Calu3 (cell line): ENCODE measurements at places on chromosomes 4 and X.
A peak's percentile ranks its signal among the peaks of the same experiment; 100 is the strongest.

DNA sequence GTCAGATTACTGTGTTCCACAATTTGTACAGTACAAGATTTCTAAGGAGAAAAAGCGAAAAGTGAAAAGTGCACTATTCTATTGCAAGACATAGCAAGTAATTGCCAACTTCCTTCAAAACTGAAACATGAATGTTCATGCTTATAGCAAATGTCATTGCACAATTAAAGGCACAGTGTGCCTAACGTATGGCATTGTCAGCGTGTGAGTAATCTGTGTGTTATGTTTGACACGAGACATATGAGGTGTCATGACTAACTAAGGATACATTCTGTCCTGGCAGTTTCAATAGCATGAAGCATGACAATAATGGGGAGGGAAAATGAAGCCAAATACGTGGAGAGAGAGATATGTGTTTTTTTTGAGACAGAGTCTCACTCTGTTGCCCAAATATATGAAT is 33.6 kb upstream of the TBC1D9 start:
- DNase-seq = no peak

- no peak for DNase-seq
Measured at GRCh38 chrX:113962343-113962742, 621.5 kb upstream of the HTR2C start.

- no peak for DNase-seq
Measured at GRCh38 chr4:81512757-81513501, 41.2 kb upstream of the RASGEF1B start.

- DNase-seq = peak; percentile 10
Measured at GRCh38 chrX:18931972-18932371, 51.9 kb downstream of the PHKA2 start.

GRCh38 chrX:16096141-16096540 is 27.2 kb upstream of the GRPR start:
- no peak for DNase-seq

- no peak for DNase-seq
Measured at GRCh38 chr4:167939863-167940616, 152.3 kb upstream of the ANXA10 start.

DNA sequence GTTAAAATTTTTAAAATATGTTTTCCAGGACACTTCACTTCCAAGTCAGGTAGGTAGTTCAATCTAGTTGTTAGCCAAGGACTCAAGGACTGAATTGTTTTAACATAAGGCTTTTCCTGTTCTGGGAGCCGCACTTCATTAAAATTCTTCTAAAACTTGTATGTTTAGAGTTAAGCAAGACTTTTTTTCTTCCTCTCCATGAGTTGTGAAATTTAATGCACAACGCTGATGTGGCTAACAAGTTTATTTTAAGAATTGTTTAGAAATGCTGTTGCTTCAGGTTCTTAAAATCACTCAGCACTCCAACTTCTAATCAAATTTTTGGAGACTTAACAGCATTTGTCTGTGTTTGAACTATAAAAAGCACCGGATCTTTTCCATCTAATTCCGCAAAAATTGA is 49.7 kb downstream of the XIAP start:
- DNase-seq = no peak

- DNase-seq = no peak
Measured at GRCh38 chrX:79477691-79478090, 110.6 kb upstream of the ITM2A start.

DNA sequence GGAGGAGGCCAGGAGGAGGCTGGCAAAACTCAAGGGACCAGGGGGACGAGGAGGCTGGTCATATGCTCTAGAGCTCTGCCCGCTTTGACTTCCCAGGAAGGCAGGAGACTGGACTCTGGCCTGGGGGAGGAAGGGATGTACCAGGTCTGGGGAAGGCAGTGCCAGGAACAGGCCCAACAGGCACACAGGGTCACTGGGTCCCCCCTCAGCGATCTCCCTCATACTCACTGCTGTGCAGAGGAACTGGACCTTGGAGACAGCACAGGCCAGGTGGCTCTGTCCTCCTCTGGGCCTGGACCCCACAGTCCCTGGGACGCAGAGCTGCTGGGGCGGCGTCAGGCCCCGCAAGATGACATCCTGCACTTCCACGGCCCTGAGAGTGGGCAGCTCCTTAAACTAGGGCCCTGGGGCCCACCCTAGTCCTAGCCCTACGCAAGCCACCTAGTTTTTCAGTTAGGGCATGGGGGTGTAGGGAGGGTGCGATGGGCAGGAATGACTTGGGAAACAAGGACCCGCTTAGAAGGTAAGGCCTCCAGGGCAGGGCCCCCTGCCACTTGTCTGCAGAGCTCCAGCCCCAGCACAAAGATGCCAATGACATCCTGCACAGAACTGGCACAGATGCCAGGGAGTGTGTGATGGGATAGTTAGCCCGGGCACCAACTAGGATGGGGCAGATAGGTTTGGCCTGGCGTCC is 59.5 kb downstream of the HTRA3 start:
- DNase-seq = no peak

DNA sequence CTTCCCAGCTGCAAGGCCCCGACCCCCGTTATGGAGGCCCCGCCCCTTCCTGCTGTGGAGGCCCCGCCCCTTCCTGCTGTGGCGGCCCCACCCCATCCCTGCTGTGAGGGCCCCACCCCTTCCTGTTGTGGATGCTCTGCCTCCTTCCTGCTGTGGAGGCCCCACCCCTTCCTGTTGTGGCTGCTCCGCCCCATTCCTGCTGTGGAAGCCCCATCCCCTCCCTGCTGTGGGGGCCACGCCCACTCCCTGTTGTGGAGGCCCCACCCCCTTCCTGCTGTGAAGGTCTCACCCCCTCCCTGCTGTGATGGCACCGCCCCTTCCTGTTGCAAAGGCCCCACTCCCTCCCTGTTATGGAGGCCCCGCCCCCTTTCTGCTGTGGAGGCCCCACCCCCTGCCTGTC is 104.9 kb upstream of the PSAPL1 start:
- DNase-seq = peak; percentile 17

DNA sequence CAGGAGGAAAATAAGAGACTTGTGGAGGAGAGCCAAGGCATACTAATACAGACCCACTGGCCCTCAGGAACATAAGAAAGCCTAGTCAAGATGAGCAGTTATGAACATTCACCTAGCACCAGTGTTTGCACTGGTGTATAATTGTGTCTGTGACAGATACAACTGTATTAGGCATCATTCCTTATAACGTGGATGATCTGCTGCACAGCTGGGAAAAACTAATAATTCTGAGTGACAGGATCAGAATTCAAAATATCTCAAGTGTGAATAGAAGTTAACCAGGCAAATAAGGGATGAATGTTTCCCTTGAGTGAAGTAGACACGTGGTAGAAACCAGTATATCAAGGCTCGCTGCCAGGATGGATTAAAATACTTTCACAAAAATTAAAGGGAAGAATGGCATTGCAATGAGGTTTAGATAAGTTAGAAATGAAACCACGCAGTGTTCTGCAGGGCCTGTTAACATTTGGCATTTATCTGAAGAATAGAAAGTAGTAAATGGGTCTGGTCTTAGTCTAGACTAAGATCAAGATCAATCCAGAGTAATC is 325.9 kb downstream of the EPHA5 start:
- no peak for DNase-seq

DNA sequence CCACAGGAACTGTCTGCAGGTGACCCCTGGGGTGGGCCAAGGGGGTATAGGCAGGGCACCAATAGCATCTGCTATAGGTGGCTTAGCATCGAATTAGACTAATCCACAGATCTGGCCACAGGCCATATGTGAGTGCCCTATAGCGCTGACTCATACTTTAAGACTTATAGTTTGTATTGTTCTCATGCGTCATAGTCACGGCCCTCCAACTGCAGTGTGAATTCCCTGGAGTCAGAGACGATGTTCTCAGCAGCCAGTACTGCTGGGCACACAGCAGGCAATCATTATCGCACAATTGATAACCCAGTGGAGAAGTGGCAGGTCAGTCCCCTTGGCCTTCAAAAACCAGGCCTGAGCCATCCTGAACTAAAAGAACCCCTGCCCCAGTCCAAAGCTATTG is 58.1 kb downstream of the ADGRG2 start:
- DNase-seq = no peak
